ENCODE measurements at places on chromosomes 12 and 14.

DNA sequence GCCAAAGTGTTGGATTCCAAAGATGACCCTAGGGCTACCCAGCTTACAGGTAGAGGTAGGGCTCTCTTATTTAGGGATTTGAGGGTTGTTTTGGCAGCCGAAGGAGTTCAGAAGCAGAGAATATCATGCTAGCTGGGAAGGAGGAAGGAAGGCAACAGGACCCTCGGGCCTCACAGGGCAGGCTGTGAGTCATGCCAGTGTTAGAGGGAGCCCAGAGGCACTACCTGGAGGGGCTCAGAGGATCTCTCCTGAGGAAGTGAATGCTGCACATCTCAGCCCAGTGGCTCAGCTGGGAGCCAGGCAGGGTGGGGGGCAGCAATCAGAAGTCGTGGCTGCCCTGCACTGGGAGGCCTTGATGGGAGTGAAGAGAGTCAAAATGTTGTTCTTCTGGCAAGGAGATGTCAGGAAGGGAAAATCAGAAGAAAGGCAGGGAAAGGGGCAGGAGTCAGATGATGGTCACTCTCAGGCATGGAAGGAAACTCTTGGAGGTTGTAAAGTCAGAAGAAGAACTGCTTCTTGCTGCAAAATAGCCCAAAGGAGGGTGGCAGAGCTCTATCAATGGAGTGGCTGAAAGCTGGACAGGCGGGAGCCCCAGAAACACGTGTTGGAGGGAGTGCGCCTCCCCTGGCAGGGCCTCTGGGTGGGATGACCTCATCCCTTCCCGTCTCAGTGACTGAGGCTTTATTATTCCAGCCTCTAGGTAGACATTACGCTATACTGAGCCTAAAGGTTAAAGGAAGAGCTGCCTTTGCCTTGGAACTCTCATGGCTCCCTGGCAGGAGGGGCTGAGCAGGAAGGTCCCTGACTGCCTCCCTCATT is 141.3 kb downstream of the SMOC1 start:
- DNase-seq, result no peak

- no peak for DNase-seq
Observed at GRCh38 chr12:116604178-116604895, 45.2 kb downstream of the MAP1LC3B2 start.

- DNase-seq, result no peak
Observed at GRCh38 chr14:37870170-37870569, 274.7 kb downstream of the TTC6 start.

GRCh38 chr14:37598747-37599506 is 3.5 kb downstream of the TTC6 start:
- DNase-seq, result no peak

GRCh38 chr12:41212625-41213024 is 24.5 kb downstream of the PDZRN4 start:
- DNase-seq, result no peak

DNA sequence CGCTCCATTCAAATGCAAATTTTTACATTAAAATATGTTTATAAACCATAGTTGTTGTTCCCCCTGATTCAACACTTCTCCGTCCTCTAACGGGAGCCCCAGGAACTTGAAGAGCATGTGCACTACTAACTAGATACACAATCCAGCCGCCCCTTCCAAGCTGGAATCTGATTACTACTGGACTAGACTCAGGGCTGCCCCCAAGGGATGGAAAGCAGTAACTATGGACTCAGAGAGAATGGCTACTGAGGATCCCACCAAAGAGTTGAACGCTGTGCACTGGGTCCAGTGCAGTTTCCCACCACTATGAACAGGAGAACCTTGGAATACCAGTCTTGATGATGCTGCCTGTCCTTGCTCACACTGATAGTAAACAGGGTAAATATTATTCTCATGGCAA is 48.6 kb upstream of the PCNX1 start:
- no peak for DNase-seq

- DNase-seq, result no peak
Observed at GRCh38 chr12:66241061-66242043, 52.3 kb downstream of the IRAK3 start.

DNA sequence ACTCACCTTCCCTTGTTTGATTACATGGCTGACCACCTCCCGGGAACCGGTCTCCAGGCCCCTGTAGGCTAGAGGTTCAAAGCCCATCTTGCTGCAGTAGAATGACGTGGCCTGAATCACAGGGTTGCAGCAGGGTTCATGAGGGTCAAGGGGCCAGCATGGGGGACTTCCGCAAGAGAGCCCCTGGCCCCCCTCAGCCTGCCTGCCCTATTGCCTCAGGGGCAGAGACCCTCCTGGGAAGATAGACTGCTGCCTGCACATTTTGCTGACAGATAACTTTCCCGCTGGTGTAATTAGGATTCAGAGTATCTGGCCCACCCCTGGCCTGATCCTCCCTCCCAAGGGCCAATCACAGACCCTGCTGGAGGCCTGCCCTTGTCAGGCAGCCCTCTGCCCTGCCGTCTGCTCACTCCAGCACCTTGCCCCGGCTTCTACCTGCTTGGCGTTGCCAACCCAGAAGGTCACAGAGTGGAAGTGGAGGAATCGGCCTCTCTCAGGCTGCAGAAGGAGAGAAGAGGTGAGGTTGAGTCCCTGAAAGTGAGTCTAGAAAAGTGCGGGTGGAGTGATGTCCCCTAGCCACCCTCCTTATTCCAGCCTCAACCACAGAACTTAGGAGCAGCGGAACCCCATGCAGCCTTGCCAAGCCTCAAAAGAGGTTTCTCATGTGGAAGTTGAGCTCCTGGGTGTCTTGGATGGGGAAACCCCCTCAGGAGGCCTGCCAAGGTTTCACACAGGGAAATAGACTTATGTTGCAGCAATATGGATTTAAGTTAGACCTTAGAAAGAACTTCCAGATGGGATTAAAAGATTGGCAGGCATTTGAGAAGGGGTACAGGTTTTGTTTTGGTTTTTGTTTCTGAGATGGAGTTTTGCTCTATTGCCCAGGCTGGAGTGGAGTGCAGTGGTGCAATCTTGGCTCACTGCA is 1.1 kb downstream of the HPD start:
- no peak for DNase-seq

DNA sequence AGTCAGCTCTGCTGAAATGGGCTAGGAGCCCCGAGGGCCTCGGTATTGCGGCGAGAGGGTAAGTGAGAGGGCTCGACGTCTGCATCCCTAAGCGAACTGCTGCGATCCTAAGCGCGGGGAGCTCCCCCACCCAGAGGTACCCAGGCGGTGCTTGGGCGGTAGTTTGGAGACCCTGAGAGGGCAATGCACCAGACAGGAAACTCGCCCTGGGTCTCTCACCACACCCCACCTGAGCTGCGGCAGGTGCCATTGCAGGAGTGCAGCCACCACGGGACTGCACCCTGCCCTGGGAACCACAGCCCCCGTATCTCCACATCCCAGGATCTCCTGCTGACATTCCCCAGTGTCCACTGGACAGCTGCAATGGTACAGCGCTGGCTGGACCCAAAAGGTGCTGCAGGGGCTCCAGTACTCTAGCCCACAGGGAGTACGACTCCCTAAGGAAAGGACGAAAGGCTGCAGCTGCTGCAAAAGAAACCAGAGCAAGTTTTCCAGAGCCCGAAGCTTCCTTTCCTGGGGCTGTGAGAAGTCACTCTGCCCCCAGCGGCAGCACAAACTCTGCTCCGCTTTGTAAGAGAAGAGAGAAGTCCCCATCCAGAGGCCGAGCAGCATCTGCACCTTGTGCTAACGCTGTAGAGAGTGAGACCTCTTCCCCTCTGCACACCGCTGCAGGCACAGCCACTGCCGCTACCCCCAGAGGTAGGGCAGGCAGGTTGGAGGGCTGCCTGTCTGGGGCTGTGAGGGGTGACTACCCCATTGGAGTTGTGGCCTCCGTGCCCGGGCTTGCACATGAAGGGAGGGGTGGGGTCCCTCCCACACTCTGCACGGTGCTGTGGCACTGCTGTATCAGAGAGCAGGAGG is 31.1 kb upstream of the MON2 start:
- DNase-seq, result peak; percentile 47

DNA sequence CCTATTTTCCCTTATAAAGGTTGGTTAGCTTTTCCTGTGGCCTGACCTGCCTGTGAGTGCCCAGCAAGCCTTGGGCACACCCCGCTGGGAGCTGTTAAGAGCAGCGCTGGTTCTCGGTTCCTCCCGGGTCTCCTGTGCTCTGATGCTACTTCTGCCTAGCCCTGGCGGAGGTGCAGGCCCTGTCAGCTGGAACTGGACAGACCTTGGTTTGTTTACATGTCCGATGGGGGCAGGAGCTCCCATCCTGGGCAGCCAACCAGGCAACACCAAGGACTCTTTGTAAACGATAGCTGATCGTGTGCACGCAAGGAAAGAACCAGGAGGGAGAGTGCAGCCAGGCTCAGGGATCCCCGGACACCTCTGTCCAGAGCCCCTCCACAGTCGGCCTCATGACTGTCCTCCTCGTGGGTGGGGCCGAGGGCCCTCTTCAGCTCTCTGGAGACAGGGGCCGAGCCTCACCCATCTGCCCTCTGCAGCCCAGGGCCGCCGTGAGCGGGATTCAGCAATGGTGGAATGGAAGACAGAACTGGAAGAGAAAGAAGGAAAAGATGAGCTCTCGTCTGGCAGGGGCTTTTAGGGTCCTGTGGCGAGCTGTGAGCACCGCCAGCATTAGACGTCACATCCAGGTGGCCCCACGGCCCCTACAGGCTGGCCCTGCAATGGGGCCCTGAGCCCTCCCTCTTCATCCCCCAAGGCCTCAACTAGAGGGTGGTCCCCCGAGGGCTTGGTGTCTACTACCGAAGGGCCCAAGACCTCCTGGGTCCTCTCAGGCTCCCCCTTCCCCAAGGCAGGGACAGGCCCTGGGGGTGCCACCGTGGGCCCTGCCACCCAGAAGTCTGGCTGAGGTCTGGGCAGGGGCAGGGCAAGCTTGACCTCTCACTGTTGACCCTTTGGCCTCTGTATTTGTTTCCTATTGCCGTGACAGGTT is 12.3 kb downstream of the TNFAIP2 start:
- DNase-seq, result no peak

- no peak for DNase-seq
Observed at GRCh38 chr14:24198814-24199524, 3.7 kb upstream of the TM9SF1 start.

DNA sequence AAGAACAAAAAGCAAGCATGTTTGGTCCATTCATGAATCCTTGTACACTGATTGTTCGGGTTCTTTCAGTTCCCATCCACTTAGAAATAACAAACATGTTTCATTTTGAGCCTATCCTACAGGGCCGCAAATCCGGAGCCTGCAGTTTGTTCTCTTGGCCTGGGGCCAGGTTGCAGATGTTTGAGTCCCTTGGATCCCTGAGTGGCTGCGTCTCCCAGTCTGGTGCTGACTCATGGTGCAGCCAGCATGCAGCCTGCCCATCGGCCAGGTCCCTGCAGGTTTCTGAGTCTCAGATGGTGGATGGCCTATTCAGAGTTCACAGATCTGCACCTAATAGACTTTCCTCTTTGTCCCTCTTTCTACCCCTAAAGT is 1.9 kb upstream of the DYNC1H1 start:
- DNase-seq, result no peak
